ENCODE measurements at places on chromosomes 4 and X. TPM values are rescaled to one million over a fixed set of nuclear protein-coding genes. Genes with fewer than 3 reads are reported as not detected.
A peak's percentile ranks its signal among the peaks of the same experiment; 100 is the strongest.

- H3K27ac ChIP-seq: no peak overlapping the region
- no peaks in the 10 kb centered on the region for H3K27me3 ChIP-seq
These were observed 230.1 kb downstream of the SHROOM3 start for GRCh38 chr4:76665153-76665552.

GRCh38 chrX:140672840-140673731 lies 36.5 kb upstream of the LINC00632 start:
- no peak overlapping the region for H3K4me3 ChIP-seq
- H3K27me3 ChIP-seq: no peaks in the 10 kb centered on the region
- no peak for DNase-seq
- no peaks in the 10 kb centered on the region for H3K4me1 ChIP-seq
- H3K27ac ChIP-seq: no peak overlapping the region
- H3K36me3 ChIP-seq: no peaks in the 10 kb centered on the region

Gene COL4A5
- polyA plus RNA-seq: not detected

Gene PRRG3
- not detected for polyA plus RNA-seq

- no peak for DNase-seq
- H3K4me3 ChIP-seq: no peak overlapping the region
- no peaks in the 10 kb centered on the region for H3K27me3 ChIP-seq
- H3K36me3 ChIP-seq: no peaks in the 10 kb centered on the region
- no peaks in the 10 kb centered on the region for H3K4me1 ChIP-seq
These were observed 8.7 kb upstream of the TIMM8A start for GRCh38 chrX:101357166-101357795.

DNA sequence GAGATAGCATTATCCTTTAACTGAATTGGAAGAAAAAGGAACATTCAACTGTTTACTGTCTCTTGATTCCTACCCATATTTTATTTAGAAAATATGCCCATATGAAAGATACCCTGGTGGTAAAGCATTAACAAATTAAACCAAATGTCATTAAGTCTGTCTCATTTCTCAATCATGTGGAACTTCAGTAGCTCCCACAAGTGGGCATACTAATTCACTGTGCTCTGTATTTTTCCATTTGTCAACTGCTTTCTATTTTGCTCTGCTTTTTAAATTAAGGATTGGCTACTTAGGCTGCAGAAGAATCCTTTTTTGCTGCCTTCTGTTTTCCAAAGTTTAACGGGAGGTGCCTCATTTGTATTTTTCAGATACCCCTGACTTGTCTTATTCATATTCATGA lies 77.2 kb downstream of the DDIT4L start:
- DNase-seq: no peak
- H3K27ac ChIP-seq: no peak overlapping the region
- H3K4me1 ChIP-seq: no peaks in the 10 kb centered on the region
- H3K36me3 ChIP-seq: no peaks in the 10 kb centered on the region

DNA sequence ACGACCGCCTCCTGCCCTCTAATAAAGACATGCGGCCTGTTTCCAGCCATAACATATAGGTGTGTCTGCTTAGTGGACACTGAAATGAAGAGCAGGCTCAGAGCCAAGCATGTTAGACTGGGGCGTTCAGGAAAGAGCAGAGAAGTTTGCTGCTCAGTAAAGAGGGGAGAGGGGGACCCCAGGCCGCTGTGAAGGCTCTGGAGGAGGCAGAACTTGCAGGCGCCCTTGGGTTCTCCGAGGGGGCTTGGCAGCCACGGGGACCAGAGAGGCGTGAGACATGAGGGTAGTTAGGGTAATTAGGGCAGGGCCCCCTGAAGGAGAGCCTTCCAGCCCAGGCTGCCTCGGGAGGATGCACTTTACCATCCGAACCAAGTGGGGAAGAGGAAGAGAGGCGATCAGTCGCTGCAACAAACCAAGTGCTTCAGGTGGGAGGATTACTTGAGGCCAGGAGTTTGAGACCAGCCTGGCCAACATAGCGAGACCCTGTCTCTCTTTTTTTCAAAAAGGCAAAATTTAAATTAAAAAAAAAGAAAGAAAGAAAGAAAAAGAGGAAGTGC lies 46.6 kb upstream of the CDKN2AIP start:
- H3K27me3 ChIP-seq: no peaks in the 10 kb centered on the region
- no peaks in the 10 kb centered on the region for H3K4me1 ChIP-seq
- H3K36me3 ChIP-seq: no peaks in the 10 kb centered on the region
- no peak for DNase-seq

Gene ATP2B3
- not detected for polyA plus RNA-seq

- no peak for DNase-seq
- H3K4me1 ChIP-seq: no peaks in the 10 kb centered on the region
- H3K27ac ChIP-seq: no peak overlapping the region
- H3K4me3 ChIP-seq: no peak overlapping the region
These were observed 5.8 kb upstream of the DMP1 start for GRCh38 chr4:87644286-87644685.

Gene GCNA
- 0.84 TPM for polyA plus RNA-seq

Gene MAGEE2
- not detected for polyA plus RNA-seq

Gene SLC38A5
- polyA plus RNA-seq: 9.4 TPM

GRCh38 chr4:101346351-101347266 lies 717 bp downstream of the PPP3CA start:
- H3K27ac ChIP-seq: peak overlapping the region; percentile 72
- no peaks in the 10 kb centered on the region for H3K27me3 ChIP-seq
- peaks cover 15% of the 10 kb centered on the region for H3K4me1 ChIP-seq
- DNase-seq: peak; percentile 62
- peaks cover 13% of the 10 kb centered on the region for H3K36me3 ChIP-seq
